ENCODE measurements at places on chromosomes 5 and 9.

- no peak for DNase-seq
These were observed 174.9 kb upstream of the ADCY2 start for GRCh38 chr5:7221041-7221440.

GRCh38 chr9:96022445-96023051, 147.1 kb downstream of the ERCC6L2 start:
- DNase-seq = peak; percentile 50

DNA sequence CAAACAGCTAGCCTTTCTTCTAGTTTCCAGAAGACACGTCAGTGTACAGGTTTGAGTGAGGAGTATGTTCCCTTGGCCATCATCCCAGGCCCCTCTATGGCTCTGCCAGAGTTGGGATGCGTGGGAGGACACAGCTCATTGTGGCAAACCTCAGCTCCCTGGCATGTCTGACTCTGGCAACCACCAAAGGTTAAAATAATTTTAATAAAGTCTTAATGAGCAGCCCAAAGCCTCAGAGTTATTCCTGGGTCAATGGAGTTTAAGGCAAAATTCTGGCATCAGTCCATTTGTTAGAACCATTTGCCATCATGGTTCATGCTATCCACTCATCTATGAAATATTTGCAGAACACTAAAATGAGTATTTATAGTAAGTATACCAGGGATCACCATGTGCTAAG, 79.8 kb upstream of the PAPPA start:
- DNase-seq = no peak

GRCh38 chr9:25678846-25679360, 659 bp upstream of the TUSC1 start:
- DNase-seq = no peak

GRCh38 chr5:114402206-114402605, 40.3 kb downstream of the KCNN2 start:
- no peak for DNase-seq

DNA sequence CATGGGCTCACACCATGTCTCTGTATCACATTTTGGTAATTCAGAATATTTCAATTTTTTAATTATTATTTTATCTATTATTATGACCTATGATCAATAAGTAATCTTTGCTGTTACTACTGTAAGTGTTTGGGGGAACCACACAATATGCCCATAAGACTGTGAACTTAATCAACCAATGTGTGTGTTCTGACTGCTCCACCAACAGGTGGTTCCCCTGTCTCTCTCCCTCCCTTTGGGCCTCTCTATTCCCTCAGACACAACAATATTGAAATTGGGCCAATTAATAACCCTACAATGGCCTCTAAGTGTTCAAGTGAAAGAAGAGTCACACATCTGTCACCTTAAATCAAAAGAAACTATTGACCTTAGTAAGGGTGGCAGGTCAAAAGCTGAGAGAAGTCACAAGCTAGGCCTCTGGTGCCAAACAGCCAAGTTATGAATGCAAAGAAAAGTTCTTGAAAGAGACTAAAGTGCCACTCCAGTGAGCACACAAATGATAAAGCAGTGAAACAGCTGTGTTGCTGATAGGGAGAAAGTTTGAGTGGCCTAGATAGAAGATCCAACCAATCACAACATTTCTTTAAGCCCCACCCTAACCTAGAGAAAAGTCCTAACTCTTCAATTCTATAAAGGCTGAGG, 88.7 kb downstream of the DEPDC1B start:
- no peak for DNase-seq

- no peak for DNase-seq
These were observed 3.3 kb downstream of the ANKRD34B start for GRCh38 chr5:80566711-80567259.

All from inflammatory macrophage treated with lipopolysaccharide for 1 hour (primary cell).